ENCODE measurements at places on chromosomes 11 and 22.

DNA sequence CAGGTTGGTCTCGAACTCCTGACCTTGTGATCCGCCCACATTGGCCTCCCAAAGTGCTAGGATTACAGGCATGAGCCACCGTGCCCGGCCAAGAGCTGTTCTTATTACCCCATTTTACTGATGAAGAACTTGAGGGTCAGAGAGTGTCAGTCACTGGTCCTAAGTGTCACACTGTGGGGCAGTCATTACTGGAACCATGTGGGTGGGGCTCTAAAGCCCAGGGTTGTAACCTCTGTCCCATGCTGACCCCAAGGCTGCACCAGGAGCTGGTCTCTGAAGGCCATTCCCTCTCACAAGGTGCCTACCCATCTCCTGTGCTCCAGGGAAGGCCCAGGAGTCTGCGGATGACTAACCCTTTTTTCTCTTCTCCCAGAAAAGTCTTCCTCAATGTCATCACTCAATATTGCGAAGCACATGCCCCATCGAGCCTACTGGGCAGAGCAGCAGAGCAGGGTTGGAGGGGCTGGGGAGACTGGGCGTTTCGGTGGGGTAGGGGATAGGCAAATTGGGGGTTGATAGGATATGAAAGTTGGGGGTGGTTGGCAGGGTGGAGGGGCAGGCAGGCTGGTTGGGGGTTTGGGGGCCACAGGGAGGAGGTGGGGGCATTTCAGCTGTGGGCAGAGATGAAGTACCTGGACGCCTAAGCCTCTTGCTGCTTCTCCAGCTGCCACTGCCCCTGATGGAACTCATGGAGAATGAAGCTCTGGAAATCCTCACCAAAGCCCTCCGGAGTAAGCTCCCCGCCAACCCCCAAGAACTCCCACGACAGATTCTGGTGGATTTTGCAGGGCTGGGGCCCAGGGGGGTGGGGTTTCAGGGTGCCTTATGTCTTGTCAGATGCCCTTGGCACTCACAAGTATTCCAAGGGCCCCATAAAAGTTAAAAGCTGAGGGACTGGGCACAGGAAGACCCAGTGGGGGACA is 2.0 kb upstream of the ESRRA start:
- no peak for DNase-seq

GRCh38 chr11:21072558-21072957 is 403.2 kb downstream of the NELL1 start:
- no peak for DNase-seq

- DNase-seq = no peak
Measured at GRCh38 chr11:128195057-128195751, 392.2 kb downstream of the ETS1 start.

GRCh38 chr11:12503039-12503484 is 125.7 kb downstream of the PARVA start:
- DNase-seq = no peak

- DNase-seq = no peak
Measured at GRCh38 chr22:37601540-37602442, 6.8 kb upstream of the GGA1 start.

DNA sequence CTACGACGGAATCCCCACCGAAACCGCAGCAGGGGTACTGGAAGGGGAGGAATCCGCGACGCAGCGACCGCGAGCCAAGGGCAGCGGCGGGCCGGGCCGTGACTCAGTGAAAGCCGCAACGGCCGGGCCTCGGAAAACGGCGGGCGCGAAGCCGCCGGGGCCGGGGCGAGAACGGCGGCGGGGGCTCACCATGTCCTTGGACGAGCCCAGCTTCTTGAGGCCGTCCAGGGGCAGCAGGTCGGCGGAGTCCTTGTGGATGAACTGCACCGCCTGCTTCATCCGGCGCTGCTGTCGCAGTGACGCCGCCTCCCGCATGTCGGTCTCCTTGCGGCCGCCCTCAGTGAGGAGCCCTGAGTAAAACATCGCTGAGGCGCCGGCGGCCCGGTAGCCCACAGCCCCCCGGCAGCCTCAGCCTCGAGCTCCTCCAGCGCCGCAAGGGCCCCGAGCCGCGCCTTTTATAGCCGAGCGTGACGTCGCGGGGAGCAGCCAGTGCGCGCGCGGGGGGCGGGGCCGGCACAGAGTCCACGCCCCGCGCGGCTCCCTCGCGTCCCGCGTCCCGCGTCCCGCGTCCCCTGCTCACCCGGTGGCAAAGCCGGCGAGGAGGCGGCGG is at the start of gene NRIP3:
Gene NRIP3 (minus strand): TSS at position 429 of the 610 bp plus-strand sequence. CDS start 66 bp downstream, at position 363.
- peak; percentile 80 for DNase-seq

DNA sequence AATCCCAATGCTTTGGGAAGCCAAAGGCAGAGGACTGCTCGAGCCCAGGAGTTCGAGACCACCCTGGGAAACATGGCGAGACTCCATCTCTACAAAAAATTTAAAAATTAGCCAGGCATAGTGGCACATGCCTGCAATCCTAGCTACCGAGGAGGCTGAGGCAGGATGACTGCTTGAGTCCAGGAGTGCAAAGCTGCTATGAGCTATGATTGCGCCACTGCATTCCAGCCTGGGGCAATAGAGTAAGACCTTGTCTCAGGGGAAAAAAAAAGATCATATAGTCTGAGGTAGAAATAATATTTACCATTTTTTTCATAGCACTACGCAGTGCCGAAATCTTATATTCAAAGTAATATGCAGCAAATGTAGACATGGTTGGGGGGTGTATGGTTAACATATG is 47.8 kb downstream of the MRTFA start:
- no peak for DNase-seq

DNA sequence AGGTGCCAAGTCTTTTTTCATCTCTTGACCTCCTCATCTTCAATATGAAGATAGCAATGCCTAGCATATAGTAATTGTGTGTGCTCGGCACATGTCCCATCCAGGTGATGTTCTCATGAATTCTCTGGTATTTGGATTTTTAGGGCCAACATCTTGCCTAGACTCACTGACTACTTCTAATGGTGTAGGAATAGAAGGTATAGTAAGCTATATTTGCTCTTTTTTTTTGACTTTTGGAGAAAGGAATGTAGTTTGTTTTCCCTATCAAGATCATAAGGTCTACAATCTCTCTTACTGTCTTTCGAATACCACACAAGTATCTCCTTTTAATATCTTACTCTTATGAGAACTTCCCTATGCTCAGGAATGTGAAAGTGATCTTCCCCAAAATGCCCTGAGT is 3.2 kb downstream of the HBD start:
- DNase-seq = no peak

- DNase-seq = no peak
Measured at GRCh38 chr11:40384991-40385390, 1074.5 kb downstream of the LRRC4C start.

All from NCI-H1092 (cell line).